ENCODE measurements at places on chromosomes 6 and 20. TPM values are rescaled to one million over a fixed set of nuclear protein-coding genes. Genes with fewer than 3 reads are reported as not detected.

The RTN4IP1 gene
- polyA plus RNA-seq = 7.8 TPM

The NMBR gene
- polyA plus RNA-seq = 0.36 TPM

The PSMB8 gene
- polyA plus RNA-seq = 17.3 TPM

The SAMD5 gene
- 1.8 TPM for polyA plus RNA-seq

The STMND1 gene
- polyA plus RNA-seq = 0.20 TPM

The ESR1 gene
- polyA plus RNA-seq = 1.1 TPM

The BPIFA2 gene
- polyA plus RNA-seq = not detected

The GMEB2 gene
- 8.5 TPM for polyA plus RNA-seq

The GLO1 gene
- 108 TPM for polyA plus RNA-seq

The COL20A1 gene
- polyA plus RNA-seq = 11.3 TPM

The TBX18 gene
- 11.5 TPM for polyA plus RNA-seq

The OR12D1 gene
- polyA plus RNA-seq = not detected

The TMEM151B gene
- polyA plus RNA-seq = 0.30 TPM

The HACE1 gene
- polyA plus RNA-seq = 9.8 TPM

The NOX3 gene
- polyA plus RNA-seq = not detected

The SYNDIG1 gene
- 4.8 TPM for polyA plus RNA-seq

The CRIP3 gene
- polyA plus RNA-seq = 1.2 TPM

The FKBP1C gene
- 0.55 TPM for polyA plus RNA-seq

The ACOT13 gene
- 14.5 TPM for polyA plus RNA-seq

The PPP1R14C gene
- polyA plus RNA-seq = 38.9 TPM

The SGK2 gene
- 0.29 TPM for polyA plus RNA-seq

The LGSN gene
- not detected for polyA plus RNA-seq

The NKAIN4 gene
- polyA plus RNA-seq = 58.0 TPM

The TMEM242 gene
- polyA plus RNA-seq = 10.1 TPM

The POM121L2 gene
- polyA plus RNA-seq = not detected

The FAM209B gene
- not detected for polyA plus RNA-seq

Measured in muscle of leg (tissue), 16 donors.